ENCODE measurements at places on chromosomes 11 and 22. TPM values are rescaled to one million over a fixed set of nuclear protein-coding genes. Genes with fewer than 3 reads are reported as not detected.

Gene IGLL1
- total RNA-seq, result not detected

Gene ZP1
- total RNA-seq, result not detected

DNA sequence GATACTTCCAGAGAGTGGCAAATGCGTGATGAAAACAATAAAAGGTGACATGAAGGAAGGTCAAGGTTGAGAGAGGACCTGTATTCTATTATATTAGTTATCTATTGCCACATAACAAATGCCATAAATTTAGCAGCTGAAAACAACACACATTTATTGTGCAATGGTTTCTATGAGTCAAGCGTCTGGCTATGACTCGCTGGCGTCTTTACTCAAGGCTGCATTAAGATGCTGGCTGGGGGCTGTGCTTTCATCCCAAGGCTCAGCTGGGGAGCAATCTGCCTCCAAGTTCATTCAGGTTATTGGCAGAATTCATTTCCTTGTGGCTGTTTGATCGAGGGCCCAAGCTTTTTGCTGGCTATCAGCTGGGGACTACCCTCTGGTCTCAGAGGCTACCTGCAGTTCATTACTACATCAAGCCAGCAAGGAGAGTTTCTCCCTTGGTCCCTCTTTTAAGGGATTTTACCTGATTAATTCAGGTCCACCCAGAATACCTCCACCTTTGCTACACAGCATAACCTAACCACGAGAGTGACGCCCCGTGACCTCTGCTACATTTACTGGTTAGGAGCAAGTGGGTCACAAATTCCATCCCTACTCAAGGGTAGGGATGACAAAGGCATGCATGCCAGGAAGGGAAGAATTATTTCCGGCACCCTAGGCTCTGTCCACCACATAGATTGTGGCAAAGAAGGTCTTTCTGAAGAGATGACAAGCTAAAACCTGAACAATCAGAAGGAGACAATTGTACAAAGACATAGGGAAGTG lies 549.1 kb downstream of the MN1 start:
- no peak for DNase-seq

DNA sequence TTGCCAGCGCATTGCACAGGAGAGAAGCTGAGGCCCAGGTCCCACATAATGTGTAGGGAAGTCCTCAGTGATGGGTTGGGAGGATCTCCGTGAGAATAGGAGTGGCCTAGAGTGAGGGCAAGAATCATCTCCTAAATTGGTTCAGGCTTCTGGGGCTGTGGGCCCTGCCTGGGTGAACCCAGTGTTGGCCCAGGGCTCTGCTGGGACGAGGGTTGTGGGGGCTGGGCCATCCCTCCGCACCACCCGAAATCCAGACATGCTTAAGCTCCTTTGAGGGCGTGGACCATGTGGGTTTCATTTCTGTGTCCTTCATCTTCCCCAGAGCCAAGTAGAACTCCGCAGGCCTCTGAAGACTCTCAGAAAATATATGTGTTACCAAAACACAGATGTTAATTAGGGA lies 3.7 kb downstream of the MICALL1 start:
- no peak for DNase-seq

Data from upper lobe of right lung (tissue), 1 donor.